Gastrocnemius medialis (tissue), 4 donors: ENCODE measurements at places on chromosomes 4 and X. TPM values are rescaled to one million over a fixed set of nuclear protein-coding genes. Genes with fewer than 3 reads are reported as not detected.

DNA sequence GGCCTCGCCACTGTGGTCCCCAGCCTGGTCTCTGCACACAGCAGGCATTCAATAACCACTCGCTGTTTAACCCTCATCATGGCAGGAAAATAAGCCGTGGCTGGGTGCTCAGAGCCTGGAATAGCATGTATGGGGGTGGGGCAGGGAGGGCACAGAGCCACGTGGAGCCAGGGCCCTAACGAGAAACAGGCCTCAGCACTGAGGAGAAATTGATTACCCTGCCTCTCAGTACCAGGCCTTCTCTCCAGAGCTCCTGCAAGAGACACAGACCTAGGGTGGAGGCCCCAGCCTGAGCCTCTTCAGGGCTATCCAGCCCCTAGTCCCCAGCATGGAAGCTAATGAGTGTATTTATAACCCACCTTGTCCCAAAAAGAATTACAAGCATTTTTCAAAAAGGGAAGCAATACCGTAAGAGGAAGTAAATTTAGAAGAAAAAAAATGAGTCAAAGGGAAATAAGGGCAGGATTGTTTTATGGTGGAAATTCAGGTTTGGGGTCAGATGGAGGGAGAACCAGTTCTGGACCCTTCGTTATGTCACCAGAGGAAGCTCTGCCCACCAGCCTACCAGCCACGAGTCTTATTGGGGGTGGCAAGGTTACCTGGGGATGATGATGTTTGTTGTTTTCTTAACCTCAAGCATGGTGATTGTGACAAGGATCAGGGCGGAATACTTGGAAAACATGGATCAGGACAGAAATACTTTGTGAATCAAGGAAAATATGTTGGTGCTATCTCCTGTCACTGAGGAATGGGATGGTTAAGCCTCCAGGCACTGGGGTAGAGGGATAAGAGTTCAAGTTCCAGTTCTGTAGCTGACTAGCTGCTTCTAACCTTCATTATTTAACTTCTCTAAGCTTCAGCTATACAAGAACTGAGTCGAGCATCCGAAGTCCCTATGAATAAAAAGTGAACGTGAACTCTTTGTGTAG is 101.9 kb upstream of the RBPJ start:
- H3K36me3 ChIP-seq: no peaks in the 10 kb centered on the region
- no peak for DNase-seq
- no peak overlapping the region for H3K27ac ChIP-seq
- H3K27me3 ChIP-seq: no peaks in the 10 kb centered on the region
- no peaks in the 10 kb centered on the region for H3K4me1 ChIP-seq

DNA sequence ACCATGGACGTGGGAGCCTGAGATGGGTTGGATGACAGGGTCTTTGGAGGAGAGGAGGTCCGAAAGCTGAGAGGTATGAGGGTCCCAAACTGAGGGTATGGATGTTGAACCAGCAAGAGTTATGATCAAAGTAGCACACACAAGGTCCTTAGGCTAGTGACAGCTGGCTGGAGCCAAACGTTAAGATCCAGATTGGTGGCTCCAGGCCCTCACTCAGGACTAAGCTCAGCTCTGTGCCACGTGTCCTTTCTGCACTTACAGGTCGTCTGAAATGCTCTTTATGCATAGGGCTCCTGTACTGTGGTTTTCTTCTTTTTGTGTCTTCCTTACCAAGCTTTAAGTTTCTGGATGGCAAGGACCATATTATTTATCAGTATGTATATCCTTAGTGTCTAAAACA is 35.4 kb downstream of the ADD1 start:
- no peak for DNase-seq
- H3K4me1 ChIP-seq: peaks cover 16% of the 10 kb centered on the region
- H3K27ac ChIP-seq: no peak overlapping the region

HGFAC gene
- 0.63 TPM for total RNA-seq

ARHGAP36 gene
- total RNA-seq: 0.95 TPM

PROM1 gene
- total RNA-seq: not detected

TGIF2LX gene
- total RNA-seq: not detected

DNA sequence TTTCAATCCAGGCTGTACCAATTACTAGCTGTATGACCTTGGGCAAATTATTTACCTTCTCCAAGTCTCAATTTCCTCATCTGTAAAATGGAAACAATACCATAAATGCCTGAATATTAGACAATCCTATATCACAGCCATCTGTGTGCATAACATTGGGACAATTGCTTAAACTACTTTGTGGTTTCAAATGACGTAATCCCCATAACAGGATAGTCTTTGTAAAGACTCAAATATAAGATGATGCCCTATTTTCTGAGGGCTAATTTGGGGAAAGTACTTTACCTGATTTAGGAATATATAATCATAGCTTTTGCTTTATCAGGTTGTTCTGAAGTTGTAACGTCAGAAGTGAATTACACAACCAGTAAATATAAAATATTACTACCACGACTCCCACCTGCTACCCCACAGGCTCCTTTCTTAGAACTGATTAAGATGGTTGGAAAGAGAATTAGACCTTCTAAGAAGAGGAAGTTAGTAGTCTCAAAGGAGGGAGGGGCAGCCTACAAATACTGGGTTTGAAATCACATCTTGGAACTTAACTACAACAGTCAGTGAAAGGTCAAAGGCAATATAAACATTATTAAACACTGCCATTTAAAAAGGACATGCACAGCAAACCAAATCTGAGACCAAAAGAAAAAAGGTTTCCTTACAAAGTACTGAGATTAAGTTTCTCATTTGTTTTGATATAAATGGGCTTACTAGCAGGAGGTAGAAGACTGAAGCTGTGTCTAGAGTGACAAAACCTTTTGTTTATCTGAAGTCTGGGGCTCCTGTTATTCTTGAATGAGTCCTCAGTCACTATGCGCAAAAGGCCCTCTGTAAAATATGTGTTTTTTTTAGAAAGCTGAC is 215.0 kb downstream of the SCFD2 start:
- H3K27ac ChIP-seq: no peak overlapping the region
- no peak overlapping the region for H3K4me3 ChIP-seq
- no peaks in the 10 kb centered on the region for H3K4me1 ChIP-seq
- no peaks in the 10 kb centered on the region for H3K27me3 ChIP-seq

GRCh38 chrX:19375546-19375945 is 31.8 kb downstream of the PDHA1 start:
- no peak overlapping the region for H3K27ac ChIP-seq
- H3K4me1 ChIP-seq: no peaks in the 10 kb centered on the region
- no peak overlapping the region for H3K4me3 ChIP-seq
- H3K27me3 ChIP-seq: no peaks in the 10 kb centered on the region

AMOT gene
- total RNA-seq: 24.4 TPM

DNA sequence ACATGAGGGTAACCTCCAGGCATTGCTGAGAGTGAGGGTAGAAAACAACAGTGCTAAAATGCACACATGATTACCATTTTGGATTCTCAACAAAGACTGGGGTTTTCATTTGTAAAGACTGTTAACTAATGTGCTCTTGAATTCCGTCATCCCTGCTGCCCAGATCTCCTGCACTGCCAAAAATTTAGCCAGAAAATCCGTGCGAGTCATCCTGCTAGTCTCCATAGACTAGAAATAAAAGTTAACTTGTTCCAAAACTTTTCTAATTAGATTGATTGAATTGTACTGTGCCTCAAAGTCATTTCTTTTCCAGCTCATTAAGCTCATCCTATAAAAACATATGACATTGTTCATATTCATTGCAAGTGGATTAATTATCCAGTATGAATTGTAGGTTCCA is 99.8 kb downstream of the ARSF start:
- no peaks in the 10 kb centered on the region for H3K36me3 ChIP-seq
- no peak overlapping the region for H3K27ac ChIP-seq
- H3K27me3 ChIP-seq: no peaks in the 10 kb centered on the region
- DNase-seq: no peak
- H3K4me3 ChIP-seq: no peak overlapping the region
- no peaks in the 10 kb centered on the region for H3K4me1 ChIP-seq

TIGD4 gene
- not detected for total RNA-seq

DNA sequence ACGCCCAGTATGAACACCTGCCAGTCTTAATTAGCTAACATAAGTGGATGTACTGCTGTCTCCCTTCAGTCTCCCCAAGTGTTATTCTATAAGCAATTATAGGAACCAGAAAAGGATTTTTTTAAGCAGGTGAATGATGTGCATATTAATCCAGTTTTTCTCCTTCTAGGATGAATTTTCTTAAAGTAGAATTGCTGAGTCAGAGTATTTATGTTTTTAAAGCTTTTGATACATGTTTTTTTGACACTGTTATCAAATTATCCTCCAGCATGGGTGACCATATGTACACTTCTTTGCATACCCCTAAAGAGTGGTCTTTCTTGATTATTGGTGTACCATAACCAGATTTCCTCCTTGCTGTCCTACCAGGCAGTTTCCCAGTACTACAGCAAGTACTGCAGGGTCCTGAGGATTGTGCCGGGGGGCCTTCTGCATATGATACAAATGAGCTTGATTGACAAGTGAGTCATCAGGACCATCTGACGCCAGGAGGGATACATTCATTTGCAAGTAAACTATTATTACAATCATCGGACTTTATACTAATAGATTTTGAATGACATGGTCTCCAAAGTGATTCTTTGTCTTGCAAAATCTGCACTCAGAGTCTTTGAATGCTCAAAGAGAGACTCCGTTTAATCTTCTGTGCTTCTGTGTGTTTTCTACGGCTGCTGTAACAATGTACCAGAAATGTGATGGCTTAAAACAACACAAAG is 10.7 kb upstream of the PCYT1B start:
- DNase-seq: no peak
- no peaks in the 10 kb centered on the region for H3K36me3 ChIP-seq
- H3K27ac ChIP-seq: no peak overlapping the region

- H3K27ac ChIP-seq: peak overlapping the region; percentile 3
- no peaks in the 10 kb centered on the region for H3K27me3 ChIP-seq
- H3K36me3 ChIP-seq: peaks cover 25% of the 10 kb centered on the region
Observed at GRCh38 chrX:72568406-72569092, 4.1 kb downstream of the HDAC8 start.

SORBS2 gene
- total RNA-seq: 16.2 TPM

- H3K4me3 ChIP-seq: peak overlapping the region; percentile 95
Observed at GRCh38 chr4:107719207-107719921, 670 bp downstream of the PAPSS1 start.

DNA sequence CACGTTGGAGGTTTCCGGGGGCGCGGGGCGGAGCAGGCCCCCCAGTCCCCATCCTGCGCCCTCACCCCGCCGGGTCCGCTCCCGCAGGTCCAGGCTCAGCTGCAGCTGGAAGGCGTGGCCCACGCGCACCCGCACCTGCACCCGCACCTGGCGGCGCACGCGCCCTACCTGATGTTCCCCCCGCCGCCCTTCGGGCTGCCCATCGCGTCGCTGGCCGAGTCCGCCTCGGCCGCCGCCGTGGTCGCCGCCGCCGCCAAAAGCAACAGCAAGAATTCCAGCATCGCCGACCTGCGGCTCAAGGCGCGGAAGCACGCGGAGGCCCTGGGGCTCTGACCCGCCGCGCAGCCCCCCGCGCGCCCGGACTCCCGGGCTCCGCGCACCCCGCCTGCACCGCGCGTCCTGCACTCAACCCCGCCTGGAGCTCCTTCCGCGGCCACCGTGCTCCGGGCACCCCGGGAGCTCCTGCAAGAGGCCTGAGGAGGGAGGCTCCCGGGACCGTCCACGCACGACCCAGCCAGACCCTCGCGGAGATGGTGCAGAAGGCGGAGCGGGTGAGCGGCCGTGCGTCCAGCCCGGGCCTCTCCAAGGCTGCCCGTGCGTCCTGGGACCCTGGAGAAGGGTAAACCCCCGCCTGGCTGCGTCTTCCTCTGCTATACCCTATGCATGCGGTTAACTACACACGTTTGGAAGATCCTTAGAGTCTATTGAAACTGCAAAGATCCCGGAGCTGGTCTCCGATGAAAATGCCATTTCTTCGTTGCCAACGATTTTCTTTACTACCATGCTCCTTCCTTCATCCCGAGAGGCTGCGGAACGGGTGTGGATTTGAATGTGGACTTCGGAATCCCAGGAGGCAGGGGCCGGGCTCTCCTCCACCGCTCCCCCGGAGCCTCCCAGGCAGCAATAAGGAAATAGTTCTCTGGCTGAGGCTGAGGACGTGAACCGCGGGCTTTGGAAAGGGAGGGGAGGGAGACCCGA is 14.0 kb downstream of the SHOX start:
- no peak for DNase-seq
- H3K4me1 ChIP-seq: no peaks in the 10 kb centered on the region
- H3K4me3 ChIP-seq: no peak overlapping the region
- no peak overlapping the region for H3K27ac ChIP-seq
- no peaks in the 10 kb centered on the region for H3K36me3 ChIP-seq
- H3K27me3 ChIP-seq: peaks cover 28% of the 10 kb centered on the region

- peak overlapping the region; percentile 91 for H3K4me3 ChIP-seq
- peak; percentile 20 for DNase-seq
Observed at GRCh38 chr4:143185253-143186107, 763 bp downstream of the USP38 start.

- peak overlapping the region; percentile 40 for H3K4me3 ChIP-seq
- H3K4me1 ChIP-seq: no peaks in the 10 kb centered on the region
- H3K36me3 ChIP-seq: no peaks in the 10 kb centered on the region
- no peak for DNase-seq
- peaks cover 3% of the 10 kb centered on the region for H3K27me3 ChIP-seq
Observed at GRCh38 chrX:69136546-69137331, 28.5 kb downstream of the PJA1 start.

- peak overlapping the region; percentile 50 for H3K4me3 ChIP-seq
- H3K36me3 ChIP-seq: no peaks in the 10 kb centered on the region
- DNase-seq: no peak
- H3K27me3 ChIP-seq: peaks cover 32% of the 10 kb centered on the region
Observed at GRCh38 chrX:103918571-103919269, 43.7 kb upstream of the TMSB15B start.

DRD5 gene
- total RNA-seq: not detected

- H3K36me3 ChIP-seq: no peaks in the 10 kb centered on the region
- no peak overlapping the region for H3K4me3 ChIP-seq
- no peak for DNase-seq
- H3K27me3 ChIP-seq: no peaks in the 10 kb centered on the region
- H3K4me1 ChIP-seq: no peaks in the 10 kb centered on the region
Observed at GRCh38 chrX:10819973-10820372, 199.6 kb upstream of the MID1 start.

GRCh38 chr4:108774809-108775530 is 12.1 kb upstream of the ETNPPL start:
- H3K4me1 ChIP-seq: peaks cover 6% of the 10 kb centered on the region
- H3K4me3 ChIP-seq: no peak overlapping the region

FAM200B gene
- 33.3 TPM for total RNA-seq

DNA sequence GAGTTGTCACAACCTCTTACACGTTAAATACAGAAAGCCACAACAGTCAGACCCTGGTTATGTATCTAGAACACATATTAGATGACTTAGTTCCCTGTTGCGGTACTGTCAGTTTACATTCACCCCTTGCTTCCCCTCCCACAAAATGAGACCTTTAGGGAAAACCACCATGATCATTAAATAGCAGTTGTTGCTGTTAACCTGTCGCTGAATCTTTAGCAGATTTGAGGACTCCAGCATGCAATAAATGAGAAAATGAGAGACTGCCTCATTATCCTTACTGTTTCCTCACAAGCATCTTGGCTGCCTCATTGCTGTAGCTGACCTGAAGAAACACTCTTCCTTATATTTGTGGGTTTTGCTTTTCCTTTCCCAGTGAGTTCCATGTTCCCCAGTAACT is 77.8 kb downstream of the HOPX start:
- H3K27ac ChIP-seq: no peak overlapping the region
- no peak overlapping the region for H3K4me3 ChIP-seq
- no peak for DNase-seq
- H3K36me3 ChIP-seq: no peaks in the 10 kb centered on the region
